ENCODE measurements at places on chromosomes 3 and 15. TPM values are rescaled to one million over a fixed set of nuclear protein-coding genes. Genes with fewer than 3 reads are reported as not detected.

GRCh38 chr15:59965741-59966140 is 38.4 kb upstream of the FOXB1 start:
- no peak for DNase-seq
- H3K27ac ChIP-seq = no peak overlapping the region
- no peaks in the 10 kb centered on the region for H3K4me1 ChIP-seq

DNA sequence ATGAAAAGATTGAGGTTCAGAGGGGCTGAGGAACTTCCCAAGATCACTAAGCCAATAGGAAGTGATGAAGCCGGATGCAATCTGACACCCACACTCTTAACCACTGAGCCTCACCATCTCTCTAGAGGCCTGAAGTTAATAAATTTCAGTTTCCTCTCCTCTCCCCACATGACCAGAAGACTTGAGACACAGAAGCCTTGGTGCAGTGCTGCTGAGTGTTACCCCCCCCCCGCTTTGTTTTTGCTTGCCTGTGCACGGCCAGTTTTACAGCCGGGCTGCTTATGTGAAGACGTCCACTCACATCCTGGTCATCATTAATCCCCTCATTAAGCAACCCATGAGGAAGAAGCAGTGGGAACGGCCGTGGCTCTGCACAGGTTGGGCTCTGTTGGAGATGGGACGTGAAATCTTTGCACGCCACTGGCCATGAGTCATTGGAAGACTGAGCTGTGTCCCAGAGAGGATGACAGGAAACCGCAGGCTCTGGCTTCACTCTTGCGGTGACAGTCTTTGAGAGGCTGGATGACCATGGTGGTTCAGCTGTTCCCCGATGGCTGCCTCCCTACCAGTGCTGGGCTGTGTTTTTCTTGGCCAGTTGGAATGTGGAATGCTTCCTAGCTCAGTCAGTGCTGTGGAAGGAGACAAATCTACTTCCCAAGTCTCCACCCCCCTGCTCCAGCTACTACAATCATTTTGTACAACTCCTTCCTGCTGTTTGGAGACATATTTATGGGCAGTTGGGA is 232.6 kb upstream of the LRTM1 start:
- peak overlapping the region; percentile 98 for H3K27ac ChIP-seq
- H3K4me3 ChIP-seq = peak overlapping the region; percentile 33
- no peaks in the 10 kb centered on the region for H3K36me3 ChIP-seq
- DNase-seq = peak; percentile 85
- H3K27me3 ChIP-seq = no peaks in the 10 kb centered on the region

- no peaks in the 10 kb centered on the region for H3K4me1 ChIP-seq
- H3K4me3 ChIP-seq = no peak overlapping the region
- no peak overlapping the region for H3K27ac ChIP-seq
- no peaks in the 10 kb centered on the region for H3K27me3 ChIP-seq
These were observed 64.5 kb upstream of the ZNF280D start for GRCh38 chr15:56797720-56798275.

The GATA2 gene
- total RNA-seq = 0.88 TPM

DNA sequence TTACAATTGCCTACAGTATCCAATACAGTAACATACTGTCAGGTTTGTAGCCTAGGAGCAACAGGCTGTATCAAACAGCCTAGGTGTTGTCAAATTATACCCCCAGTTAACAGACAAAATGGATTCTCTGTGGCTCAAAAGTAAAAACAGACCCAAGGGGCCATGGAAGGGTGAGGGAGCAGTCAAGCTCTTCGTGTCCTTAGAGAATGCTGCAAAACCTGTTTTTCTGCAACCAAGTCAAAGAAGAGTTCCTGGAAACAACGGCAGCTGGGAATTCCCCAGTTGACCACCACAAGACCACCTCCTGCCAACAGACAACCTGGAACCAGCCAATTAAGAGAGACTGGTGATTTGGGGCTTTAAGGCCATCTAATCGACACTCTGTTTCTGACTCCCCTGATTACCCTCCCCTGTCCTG is 11.1 kb upstream of the THUMPD3 start:
- H3K27me3 ChIP-seq = no peaks in the 10 kb centered on the region
- H3K27ac ChIP-seq = no peak overlapping the region
- DNase-seq = no peak
- H3K36me3 ChIP-seq = no peaks in the 10 kb centered on the region
- peaks cover 49% of the 10 kb centered on the region for H3K4me1 ChIP-seq

The CRYGS gene
- 0.88 TPM for total RNA-seq

The SERPINI1 gene
- total RNA-seq = 2.7 TPM

The HYKK gene
- 5.1 TPM for total RNA-seq

DNA sequence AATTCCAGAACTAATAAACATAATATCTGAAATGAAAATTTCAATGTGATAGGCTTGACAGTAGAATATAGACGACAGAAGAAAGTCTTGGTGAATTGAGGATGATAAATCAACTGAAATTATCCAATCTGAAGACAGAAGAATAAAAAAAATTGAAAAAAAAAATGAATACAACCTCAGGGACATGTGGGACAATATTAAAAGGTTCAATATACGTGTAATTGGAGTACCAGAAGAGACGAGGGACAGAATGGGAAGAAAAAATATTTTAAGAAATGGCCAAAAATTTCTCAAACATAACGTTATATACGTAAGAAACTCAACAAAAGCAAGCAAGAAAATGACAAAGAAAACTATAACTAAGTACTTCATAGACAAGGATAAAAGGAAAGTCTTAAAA is 43.3 kb upstream of the HCLS1 start:
- H3K4me3 ChIP-seq = no peak overlapping the region
- H3K36me3 ChIP-seq = peaks cover 3% of the 10 kb centered on the region
- no peak overlapping the region for H3K27ac ChIP-seq
- no peaks in the 10 kb centered on the region for H3K4me1 ChIP-seq
- no peak for DNase-seq

- no peaks in the 10 kb centered on the region for H3K36me3 ChIP-seq
- H3K27ac ChIP-seq = no peak overlapping the region
- H3K27me3 ChIP-seq = no peaks in the 10 kb centered on the region
- H3K4me1 ChIP-seq = no peaks in the 10 kb centered on the region
- DNase-seq = peak; percentile 91
- H3K4me3 ChIP-seq = no peak overlapping the region
These were observed 26.9 kb downstream of the PIERCE2 start for GRCh38 chr15:55434989-55435825.

- no peak overlapping the region for H3K4me3 ChIP-seq
- H3K27ac ChIP-seq = no peak overlapping the region
- no peaks in the 10 kb centered on the region for H3K36me3 ChIP-seq
- DNase-seq = no peak
These were observed 357.9 kb downstream of the LRTM1 start for GRCh38 chr3:54570008-54570407.

- H3K4me1 ChIP-seq = peaks cover 49% of the 10 kb centered on the region
- DNase-seq = peak; percentile 87
- H3K27me3 ChIP-seq = no peaks in the 10 kb centered on the region
- peak overlapping the region; percentile 88 for H3K4me3 ChIP-seq
These were observed 2.9 kb downstream of the TPM1 start for GRCh38 chr15:63045465-63045840.

The GP9 gene
- total RNA-seq = not detected

The TGM5 gene
- not detected for total RNA-seq

- peaks cover 7% of the 10 kb centered on the region for H3K4me1 ChIP-seq
- no peak overlapping the region for H3K27ac ChIP-seq
- peak; percentile 38 for DNase-seq
- H3K4me3 ChIP-seq = peak overlapping the region; percentile 19
These were observed 462.0 kb downstream of the PDCD6IP start for GRCh38 chr3:34260271-34261000.

The POLQ gene
- total RNA-seq = 1.5 TPM

DNA sequence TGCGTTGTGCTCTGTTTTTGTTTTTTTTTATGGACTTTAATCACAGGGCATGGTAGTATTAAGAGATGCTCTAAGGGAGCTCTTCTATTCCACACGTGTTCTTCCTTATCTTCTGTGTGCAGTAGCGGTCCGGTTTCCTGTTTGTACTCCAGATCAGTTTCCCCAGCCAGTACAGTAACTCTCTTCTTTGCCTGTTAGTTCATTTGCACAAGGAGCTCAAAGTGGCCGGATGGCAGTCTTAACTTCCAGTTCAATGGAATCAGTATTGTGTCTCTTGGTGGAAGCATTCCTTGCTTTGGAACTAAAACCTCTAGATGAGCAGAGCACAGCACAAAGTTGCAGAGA is 122.0 kb downstream of the KLF13 start:
- peaks cover 6% of the 10 kb centered on the region for H3K4me1 ChIP-seq
- DNase-seq = no peak
- H3K27me3 ChIP-seq = no peaks in the 10 kb centered on the region
- H3K27ac ChIP-seq = no peak overlapping the region

DNA sequence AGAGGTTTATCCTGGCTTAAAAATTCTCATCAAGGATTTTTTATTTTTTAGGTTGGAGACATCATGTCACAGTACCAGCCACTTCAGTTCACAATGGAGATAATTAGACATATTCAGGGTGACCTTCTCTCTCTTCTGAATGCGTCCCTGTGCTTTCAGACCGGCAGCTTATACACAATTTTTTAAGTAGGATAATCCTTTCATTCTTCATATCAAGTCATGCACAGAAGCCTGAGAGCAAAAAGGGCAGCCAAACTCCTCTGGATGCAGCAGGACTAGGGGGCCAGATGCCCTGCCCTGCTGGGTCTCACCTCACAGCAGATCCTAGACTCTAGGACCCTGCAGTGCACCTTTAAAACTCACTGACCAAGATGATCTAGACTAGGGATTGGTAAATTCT is 210.4 kb downstream of the ERC2 start:
- H3K36me3 ChIP-seq = no peaks in the 10 kb centered on the region
- H3K27me3 ChIP-seq = no peaks in the 10 kb centered on the region
- H3K27ac ChIP-seq = no peak overlapping the region
- H3K4me3 ChIP-seq = no peak overlapping the region
- H3K4me1 ChIP-seq = no peaks in the 10 kb centered on the region
- DNase-seq = no peak

The TMEM266 gene
- total RNA-seq = not detected

- H3K27me3 ChIP-seq = peaks cover 6% of the 10 kb centered on the region
- no peak overlapping the region for H3K4me3 ChIP-seq
- H3K27ac ChIP-seq = no peak overlapping the region
- no peak for DNase-seq
- no peaks in the 10 kb centered on the region for H3K36me3 ChIP-seq
- H3K4me1 ChIP-seq = peaks cover under 1% of the 10 kb centered on the region
These were observed 17.9 kb upstream of the P2RY14 start for GRCh38 chr3:151296226-151296625.

DNA sequence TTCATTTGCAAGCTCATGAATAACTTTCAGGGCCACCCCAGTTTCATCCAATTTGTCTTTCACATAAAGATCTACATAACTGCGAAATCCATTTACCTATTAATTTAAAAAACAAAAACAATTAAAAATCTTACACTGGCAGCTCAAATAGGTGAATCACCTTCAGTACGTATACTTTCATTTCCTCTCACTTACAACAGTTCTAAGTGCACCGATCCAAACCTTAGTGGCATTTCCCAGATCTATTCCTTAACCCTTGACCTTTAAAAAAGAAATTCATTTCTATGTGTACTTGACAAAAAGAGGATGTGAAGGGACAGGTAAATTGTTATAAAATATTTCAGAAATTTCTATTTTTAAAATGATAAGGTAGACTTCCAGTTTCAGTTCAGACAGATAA is 30.8 kb downstream of the TOP2B start:
- no peaks in the 10 kb centered on the region for H3K4me1 ChIP-seq
- no peak for DNase-seq
- no peak overlapping the region for H3K4me3 ChIP-seq
- H3K27me3 ChIP-seq = no peaks in the 10 kb centered on the region
- peaks cover 36% of the 10 kb centered on the region for H3K36me3 ChIP-seq
- H3K27ac ChIP-seq = no peak overlapping the region

DNA sequence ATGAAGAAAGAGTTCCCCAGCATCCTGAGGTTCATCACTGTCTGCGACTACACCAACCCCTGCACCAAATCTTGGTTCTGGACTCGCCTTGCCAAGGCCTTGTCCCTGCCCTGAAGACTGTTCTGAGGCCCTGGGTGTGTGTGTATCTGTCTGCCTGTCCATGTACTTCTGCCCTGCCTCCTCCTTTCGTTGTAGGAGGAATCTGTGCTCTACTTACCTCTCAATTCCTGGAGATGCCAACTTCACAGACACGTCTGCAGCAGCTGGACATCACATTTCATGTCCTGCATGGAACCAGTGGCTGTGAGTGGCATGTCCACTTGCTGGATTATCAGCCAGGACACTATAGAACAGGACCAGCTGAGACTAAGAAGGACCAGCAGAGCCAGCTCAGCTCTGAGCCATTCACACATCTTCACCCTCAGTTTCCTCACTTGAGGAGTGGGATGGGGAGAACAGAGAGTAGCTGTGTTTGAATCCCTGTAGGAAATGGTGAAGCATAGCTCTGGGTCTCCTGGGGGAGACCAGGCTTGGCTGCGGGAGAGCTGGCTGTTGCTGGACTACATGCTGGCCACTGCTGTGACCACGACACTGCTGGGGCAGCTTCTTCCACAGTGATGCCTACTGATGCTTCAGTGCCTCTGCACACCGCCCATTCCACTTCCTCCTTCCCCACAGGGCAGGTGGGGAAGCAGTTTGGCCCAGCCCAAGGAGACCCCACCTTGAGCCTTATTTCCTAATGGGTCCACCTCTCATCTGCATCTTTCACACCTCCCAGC is 2.9 kb downstream of the MYD88 start:
- no peak for DNase-seq
- peaks cover 22% of the 10 kb centered on the region for H3K4me1 ChIP-seq
- no peaks in the 10 kb centered on the region for H3K27me3 ChIP-seq
- H3K36me3 ChIP-seq = peaks cover 13% of the 10 kb centered on the region
- H3K27ac ChIP-seq = no peak overlapping the region

The GOLGA8G gene
- total RNA-seq = not detected

The TMEM207 gene
- not detected for total RNA-seq

DNA sequence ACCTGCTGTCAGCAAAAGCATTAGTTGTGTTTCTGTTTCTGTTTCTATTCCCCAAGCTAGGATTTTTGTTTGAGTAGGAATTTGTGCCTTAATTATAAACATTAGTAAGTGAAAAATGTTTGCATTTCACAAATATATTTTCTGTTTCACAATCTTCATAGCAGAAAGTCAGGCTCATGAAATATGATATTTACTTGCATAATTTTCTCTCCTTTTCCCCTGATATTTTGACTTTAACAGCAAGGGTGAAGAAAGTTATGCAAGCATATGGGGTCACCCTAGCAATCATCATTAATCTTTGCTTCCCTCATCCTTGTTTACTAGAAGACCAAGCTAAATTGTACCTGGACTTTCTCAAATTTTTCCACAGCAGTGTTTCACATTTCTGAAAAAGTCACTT is 140.3 kb upstream of the SEMA6D start:
- no peaks in the 10 kb centered on the region for H3K36me3 ChIP-seq
- no peak overlapping the region for H3K27ac ChIP-seq
- no peak overlapping the region for H3K4me3 ChIP-seq
- DNase-seq = no peak

The ECE2 gene
- not detected for total RNA-seq

- peaks cover 3% of the 10 kb centered on the region for H3K36me3 ChIP-seq
- peaks cover 14% of the 10 kb centered on the region for H3K4me1 ChIP-seq
- H3K27ac ChIP-seq = peak overlapping the region; percentile 68
- no peak overlapping the region for H3K4me3 ChIP-seq
These were observed 12.8 kb downstream of the WDR48 start for GRCh38 chr3:39064646-39065045.

All from osteoblast (primary cell).